ENCODE measurements at places on chromosomes 6 and 20.

DNA sequence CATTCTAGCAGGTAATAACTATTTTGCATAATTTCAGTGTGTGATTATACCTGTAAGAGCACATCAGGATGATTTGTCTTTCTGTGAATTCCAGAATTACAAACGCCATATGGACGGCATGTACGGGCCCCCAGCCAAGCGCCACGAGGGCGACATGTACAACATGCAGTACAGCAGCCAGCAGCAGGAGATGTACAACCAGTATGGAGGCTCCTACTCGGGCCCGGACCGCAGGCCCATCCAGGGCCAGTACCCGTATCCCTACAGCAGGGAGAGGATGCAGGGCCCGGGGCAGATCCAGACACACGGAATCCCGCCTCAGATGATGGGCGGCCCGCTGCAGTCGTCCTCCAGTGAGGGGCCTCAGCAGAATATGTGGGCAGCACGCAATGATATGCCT is 122.7 kb downstream of the TMEM242 start:
- DNase-seq, result no peak

- peak; percentile 89 for DNase-seq
These were observed 12.5 kb upstream of the SIRPB2 start for GRCh38 chr20:1503564-1504227.

- DNase-seq, result no peak
These were observed 137.8 kb upstream of the SPACA1 start for GRCh38 chr6:87909849-87910248.

DNA sequence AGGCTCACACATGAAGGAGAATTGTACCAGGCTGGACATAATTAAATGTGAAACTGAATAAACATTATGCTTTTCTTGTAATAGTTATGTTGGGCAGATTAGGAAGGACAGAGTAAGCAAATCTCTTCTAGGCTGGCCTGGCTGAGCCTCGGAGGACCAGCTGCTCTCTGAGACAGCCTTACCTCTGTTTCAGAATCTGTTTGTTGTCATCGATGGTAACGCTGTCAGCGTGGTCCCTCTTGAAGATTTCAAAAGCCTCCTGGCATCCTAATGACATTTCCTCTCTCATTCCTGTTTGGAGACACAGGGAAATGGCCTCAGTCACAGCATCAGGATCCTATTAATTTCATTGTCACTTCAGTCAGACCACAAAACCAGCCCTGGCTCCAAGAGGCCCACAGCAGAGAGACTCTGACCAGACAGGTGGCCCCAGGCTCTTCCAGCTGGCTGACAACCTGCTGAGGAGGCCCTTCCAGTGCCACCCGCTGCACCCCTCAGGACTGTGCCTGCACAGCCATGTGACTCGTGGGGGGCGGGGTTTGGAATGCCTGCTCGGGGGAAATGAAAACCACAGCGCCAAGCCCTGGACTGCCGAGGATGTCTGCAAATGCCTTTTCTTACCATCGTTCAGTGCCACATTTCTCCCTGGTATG is 108.5 kb upstream of the KCNK16 start:
- DNase-seq, result peak; percentile 76

DNA sequence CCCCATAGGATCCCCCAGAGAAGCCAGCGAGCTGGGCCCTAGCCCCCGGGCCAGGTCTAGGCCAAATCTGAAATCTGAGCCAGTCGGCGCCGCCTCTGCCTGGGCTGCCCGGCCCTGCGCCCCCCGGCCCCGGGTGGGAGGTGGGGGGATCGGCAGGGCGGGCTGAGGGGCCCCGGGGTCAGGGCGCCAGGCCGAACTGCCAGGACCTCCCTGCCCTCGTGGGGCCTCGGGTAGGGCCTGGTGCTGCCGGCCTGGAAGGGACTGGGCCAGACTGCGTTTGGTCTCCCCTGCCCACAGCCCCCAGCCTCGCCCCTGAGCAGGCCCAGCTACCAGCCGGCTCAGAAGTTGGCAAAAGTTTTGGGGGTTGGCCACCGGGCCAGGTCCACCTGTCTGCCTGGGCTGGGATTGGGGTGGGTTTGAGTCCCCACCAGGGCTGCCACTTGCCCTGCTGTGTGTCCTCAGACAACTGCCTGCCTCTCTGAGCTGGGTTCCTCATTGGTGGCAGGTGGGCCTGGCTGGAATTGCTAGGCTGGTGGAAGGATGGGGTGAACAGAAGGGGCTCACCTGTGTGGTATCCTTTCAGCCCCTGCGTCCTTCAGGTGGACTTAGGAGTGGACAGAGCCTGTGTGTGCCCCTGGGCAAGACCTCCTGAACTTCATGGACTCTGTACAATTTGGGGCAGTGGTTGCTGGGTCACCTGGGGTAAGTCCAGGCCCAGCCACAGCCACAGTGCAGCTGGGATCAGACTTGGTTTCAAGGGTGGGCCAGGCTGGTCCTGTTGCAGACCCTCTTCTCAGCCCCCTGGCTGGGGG is 801 bp downstream of the SRC start:
- DNase-seq, result no peak
